ENCODE measurements at places on chromosomes 1 and 21. TPM values are rescaled to one million over a fixed set of nuclear protein-coding genes. Genes with fewer than 3 reads are reported as not detected.

GRCh38 chr1:9595156-9595967, 6.7 kb downstream of the TMEM201 start:
- no peaks in the 10 kb centered on the region for H3K27me3 ChIP-seq
- no peaks in the 10 kb centered on the region for H3K4me1 ChIP-seq
- no peak overlapping the region for H3K27ac ChIP-seq
- H3K4me3 ChIP-seq = no peak overlapping the region
- no peak for DNase-seq

DNA sequence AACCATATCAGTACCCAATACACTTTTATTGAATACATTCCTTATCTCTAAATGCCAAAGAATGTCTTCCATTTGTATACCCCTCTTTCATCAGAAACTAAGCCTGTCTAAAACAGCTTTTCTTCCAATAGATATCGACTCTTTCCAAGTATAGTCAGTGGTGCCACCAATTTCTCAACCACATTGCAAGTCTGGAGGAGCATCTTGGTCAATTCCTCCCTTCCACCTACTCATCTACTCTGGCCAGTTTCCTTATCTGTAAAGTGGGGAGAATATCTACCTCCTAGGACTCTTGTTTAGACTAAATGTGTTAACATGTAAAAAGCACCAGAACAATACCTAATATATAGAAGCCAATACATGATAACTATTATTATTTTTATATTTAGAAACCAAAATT, 28.5 kb upstream of the FGGY start:
- H3K4me3 ChIP-seq = no peak overlapping the region
- no peaks in the 10 kb centered on the region for H3K27me3 ChIP-seq
- no peak for DNase-seq

- no peak overlapping the region for H3K4me3 ChIP-seq
- no peak for DNase-seq
These were observed 100.5 kb downstream of the SYF2 start for GRCh38 chr1:25131794-25132193.

DNA sequence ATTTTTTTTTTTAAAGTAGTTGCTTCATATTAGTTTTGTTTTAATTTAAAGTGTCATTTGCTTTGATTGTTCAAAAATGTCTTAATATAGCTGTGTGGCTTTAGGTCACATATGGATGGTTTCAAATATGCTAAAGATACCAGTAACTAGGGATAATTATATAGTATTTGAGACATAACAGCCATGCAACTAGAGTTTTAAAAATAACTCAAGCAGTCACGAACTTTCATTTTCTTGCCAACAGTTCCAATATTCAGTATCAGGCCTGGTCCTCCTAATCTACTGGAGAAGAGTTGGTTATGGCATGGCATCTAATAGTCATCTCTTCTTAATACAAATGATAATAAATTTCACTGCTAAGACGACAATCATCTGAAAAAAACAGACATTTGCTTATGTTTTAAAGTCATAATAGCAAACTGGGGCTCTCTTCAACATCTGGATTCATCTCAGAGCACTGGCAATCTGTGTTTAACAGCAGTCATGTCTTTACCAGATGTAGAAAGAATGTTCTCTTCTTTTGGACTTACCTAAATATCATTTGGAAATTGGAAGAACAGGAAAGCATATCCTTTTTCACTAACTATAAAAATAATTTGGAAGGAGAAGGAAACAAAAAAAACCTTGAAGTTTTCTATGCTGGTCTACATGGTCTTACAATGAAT, 24.1 kb upstream of the A3GALT2 start:
- H3K27me3 ChIP-seq = no peaks in the 10 kb centered on the region
- peaks cover 80% of the 10 kb centered on the region for H3K4me1 ChIP-seq
- H3K4me3 ChIP-seq = peak overlapping the region; percentile 94
- peaks cover 18% of the 10 kb centered on the region for H3K36me3 ChIP-seq

DNA sequence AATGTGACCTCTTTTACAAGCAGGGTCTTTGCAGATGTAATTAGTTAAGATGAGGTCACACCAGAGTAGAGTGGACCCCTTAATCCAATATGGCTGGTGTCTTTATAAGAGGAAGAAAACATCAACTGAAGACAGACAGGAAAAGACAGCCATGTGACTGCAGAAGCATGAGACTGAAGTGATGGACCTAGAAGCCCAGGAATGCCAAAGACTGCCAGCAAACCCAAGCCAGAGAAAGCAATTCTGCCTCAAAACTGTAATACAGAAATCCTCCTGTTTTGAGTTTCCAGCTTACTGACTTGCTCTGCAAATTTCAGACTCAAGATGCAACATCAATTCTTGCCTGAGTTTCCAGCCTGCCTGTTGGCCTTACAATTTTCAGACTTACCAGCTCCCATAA, 17.3 kb downstream of the ENAH start:
- H3K27me3 ChIP-seq = no peaks in the 10 kb centered on the region
- no peak overlapping the region for H3K27ac ChIP-seq
- H3K4me3 ChIP-seq = no peak overlapping the region
- peaks cover 11% of the 10 kb centered on the region for H3K4me1 ChIP-seq
- H3K36me3 ChIP-seq = peaks cover 17% of the 10 kb centered on the region

Gene NBPF10
- 2.3 TPM for total RNA-seq

Gene PCNT
- 26.7 TPM for total RNA-seq

Gene PIK3CD
- 7.1 TPM for total RNA-seq
